Stimulated activated CD4-positive, alpha-beta T cell treated with anti-CD3 and anti-CD28 coated beads, TNF-alpha, amount 100 ng/mL, for 24 hours (primary cell): ENCODE measurements at places on chromosomes 12 and 14.
A peak's percentile ranks its signal among the peaks of the same experiment; 100 is the strongest.

DNA sequence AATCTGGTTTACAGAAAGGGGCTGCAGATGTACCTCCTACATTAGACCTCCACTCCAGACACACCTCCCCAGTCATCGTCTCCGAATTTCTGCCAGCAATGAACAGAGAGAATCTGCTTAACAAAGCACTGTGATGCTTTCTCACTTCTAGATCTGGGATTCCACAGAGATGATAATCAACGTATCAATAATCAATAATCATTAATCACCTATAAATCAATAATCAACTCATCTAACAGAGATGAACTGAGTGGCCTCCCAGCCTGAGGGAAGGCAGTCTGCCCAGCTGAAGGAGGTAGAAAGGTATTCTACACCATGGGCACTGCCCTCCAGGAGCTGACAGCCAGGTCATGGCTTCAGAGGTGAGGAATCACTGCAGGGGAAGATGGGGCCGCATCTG is 183.2 kb downstream of the TMEM132D start:
- DNase-seq, result no peak

DNA sequence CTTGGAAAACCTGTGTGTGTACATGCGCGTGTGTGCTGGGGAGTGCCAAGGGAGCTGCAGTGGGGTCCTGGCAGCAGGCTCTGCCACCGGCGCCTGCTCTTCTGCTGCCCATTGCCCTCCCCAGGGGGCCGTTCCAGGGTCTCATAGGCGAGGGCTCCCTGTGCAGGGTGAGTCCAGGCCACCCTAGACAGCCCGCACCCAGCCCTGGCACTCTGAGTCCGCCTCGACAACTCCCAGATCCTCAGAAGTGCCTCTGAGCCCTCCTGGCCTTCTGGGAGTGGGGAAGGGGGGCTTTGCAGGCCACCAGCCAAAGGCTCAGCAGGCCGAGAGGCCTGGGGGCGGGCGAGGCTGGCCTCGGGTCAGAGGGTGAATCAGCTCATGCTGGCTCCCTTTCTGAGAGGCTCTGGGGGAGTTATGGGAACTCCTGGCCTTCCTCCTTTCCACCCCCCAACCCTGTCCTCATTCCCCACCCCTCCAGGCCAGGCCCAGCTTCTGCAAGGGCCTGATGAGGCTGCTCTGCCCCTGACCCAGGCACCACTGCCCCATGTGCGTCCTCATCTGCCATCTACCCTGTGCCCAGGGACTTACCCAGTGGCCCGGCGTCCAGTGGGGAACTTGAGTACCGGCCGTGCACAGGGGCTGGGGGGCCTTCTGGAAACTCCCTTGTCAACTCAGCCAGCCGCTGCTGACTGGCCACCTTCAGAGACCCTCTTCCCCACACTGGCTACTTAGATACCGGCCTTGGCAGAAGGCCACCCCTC is 2.1 kb upstream of the TEDC1 start:
- no peak for DNase-seq

DNA sequence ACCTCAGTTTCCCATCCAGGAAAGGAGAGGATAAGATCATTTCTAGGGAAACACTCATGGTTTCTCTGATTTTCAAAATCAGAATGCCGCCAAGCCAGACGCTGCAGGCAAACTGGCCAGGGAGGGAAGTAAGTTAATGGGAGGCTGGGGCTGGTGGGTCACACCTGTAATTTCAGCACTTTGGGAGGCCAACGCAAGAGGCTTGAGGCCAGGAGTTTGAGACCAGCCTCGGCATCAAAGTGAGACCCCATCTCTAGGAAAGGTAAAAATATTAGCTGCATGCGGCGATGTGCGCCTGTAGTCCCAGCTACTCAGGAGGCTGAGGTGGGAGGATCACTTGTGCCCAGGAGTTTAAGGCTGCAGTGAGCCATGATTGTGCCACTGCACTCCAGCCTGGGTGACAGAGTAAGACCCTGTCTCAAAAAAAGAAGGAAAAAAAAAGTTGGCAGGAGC is 587 bp downstream of the SELPLG start:
- DNase-seq, result no peak

DNA sequence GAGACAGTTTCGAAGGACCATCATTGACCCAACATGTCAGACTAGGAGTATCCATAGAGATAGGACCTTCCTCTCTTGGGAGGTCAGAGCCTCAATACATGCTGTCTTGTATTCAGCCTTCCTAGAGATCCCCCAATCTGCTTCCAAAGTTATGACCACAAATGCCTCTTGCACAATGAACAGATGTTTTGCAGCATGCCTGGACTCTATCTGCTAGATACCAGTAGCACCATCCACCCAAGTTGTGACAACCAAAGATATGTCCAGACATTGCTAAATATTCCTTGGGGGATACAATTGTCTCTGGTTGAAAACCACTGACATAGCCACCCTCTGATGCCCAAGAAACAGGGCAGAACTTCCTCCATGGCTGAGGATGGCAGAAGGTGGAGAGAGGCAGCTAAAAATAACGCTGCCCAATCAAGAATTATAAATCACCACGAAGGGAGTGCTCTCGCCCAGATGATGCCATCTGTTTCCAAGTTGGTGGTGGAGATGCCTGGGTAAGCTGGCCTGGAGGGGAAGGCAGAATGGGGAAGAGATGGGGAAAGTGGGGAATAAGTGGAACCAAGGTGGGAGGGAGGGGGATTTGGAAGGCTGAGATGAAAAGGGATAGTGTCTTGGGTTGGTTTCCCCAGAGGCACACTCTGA is 42.9 kb upstream of the NOS1 start:
- no peak for DNase-seq

DNA sequence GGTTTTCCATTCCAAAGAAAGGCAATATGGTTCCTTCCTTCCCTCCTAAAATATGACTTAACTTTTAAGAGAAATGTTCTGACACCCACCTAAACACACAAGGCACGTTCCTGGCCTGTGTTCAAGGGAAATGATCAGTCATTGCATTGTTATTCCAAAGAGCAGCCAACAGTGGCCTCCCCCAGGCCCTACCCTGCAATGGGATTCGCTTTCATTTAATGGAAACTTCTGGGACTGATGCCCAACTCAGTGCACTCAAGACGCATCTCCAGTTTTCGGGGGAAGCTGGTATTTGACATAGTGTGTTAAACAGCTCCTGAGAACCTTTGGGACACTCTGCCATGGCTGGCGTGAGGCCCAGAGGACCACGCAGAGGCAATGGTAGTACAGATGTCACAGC is 65.9 kb downstream of the DDX51 start:
- DNase-seq, result no peak

DNA sequence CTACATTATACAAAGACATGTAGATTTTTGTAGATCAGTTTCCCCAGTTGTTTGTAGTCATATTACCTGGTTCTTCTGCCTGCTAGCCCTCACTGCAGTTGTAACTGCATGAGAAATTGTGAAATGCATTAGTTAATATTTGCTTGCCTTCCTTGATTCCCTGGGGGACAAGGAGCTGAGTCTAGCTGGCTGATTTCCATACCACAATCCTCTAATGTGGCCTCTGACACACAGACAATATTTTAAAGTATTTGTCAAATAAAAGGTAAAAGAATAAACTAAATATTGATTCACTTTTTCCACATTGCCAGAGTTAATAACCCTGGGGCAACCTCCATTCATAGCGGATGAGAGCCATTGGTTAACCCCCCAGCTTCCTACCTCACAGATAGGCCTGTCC is 128.8 kb upstream of the TMEM132C start:
- no peak for DNase-seq

DNA sequence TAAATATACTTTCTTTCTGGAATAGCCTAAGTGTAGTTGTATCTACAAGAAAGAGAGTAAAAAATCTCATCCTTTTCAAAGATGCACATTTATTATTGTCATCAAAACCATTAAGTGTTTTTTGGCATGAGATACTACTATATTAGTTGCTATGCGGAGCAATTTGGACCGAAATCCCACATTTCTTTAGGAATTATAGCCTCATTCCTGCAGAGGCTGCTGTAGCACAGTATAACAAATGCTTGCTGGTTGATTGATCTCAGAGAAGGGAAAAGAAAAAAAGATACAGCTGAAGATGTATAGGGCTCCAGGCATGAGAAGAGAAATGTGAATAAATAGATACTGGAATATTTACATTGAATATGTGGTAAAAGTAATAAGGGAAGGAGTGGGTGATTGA is 36.0 kb downstream of the RHOJ start:
- DNase-seq, result no peak

GRCh38 chr14:103562179-103562428 is 353 bp downstream of the BAG5 start:
- no peak for DNase-seq

- no peak for DNase-seq
Measured at GRCh38 chr14:93832081-93832480, 43.8 kb upstream of the PRIMA1 start.

DNA sequence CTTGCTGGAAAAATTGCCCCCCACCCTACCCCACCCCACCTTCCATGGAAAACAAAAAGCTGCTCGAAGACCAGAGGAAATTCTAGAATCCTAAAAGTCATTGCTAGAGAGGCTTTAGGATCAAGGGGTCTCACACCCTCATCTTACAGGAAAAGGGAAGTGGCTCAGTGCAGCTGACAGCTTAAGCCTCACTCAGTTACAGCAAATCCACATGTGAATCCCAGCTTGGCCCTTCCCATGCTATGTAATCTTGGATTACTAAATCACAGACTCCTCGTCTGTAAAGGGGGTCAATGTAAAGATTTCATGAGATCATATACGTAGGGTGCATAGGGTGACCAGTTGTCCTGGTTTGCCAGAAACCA is 25.9 kb downstream of the CMKLR1 start:
- DNase-seq, result no peak

GRCh38 chr12:62618319-62618718 is 151.7 kb downstream of the MON2 start:
- no peak for DNase-seq

GRCh38 chr12:14845350-14845750 is 2.0 kb upstream of the ART4 start:
- DNase-seq, result peak; percentile 21

- DNase-seq, result no peak
Measured at GRCh38 chr12:95739561-95740313, 50.8 kb downstream of the NTN4 start.

- DNase-seq, result no peak
Measured at GRCh38 chr14:98198385-98198784, 1073.6 kb downstream of the BCL11B start.

- DNase-seq, result no peak
Measured at GRCh38 chr12:18794000-18794399, 56.1 kb downstream of the CAPZA3 start.

GRCh38 chr12:132389526-132390286 is 60.3 kb upstream of the GALNT9 start:
- no peak for DNase-seq

GRCh38 chr14:68141281-68142088 is 321.9 kb downstream of the RAD51B start:
- DNase-seq, result no peak

- DNase-seq, result no peak
Measured at GRCh38 chr14:94397289-94398181, 9.1 kb upstream of the SERPINA1 start.

GRCh38 chr12:104722601-104723534 is 235.2 kb downstream of the SLC41A2 start:
- DNase-seq, result no peak

DNA sequence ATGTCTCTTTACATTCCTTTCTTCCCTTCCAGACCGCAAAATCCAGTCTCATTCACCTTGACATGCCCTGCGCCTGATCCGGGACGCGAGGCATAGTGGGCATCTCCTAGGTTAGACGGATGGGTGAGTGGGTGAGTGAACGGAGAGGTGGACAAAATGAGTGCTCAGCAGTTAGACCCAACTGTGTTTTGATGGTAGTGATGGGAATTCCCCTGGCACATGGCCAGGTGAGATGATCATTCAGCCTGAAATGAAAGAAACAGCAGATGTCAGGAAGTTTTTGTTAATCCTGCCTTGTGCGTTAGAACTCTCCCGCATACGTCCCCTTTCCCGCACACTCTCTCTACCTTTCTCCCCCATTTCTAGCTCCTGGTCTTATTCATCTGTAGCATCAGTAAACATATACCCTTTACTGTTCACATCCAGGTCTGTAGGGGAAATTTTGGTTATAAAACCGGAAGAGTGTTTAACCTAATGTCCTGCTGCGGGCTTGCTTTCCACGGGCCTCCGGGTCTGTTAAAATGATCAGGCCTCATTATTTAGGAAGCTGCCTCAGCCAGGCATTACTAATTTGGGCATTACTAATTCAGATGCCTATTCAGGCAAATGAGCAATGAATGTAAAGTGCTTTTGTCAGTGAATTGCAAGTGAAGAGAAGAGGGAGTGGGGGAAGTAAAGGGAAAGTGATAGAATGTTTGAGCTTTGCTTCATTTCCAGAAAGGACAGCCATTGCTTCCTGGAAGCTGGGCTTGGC is 172.8 kb downstream of the ETV6 start:
- peak; percentile 22 for DNase-seq

- DNase-seq, result no peak
Measured at GRCh38 chr12:109421355-109422087, 55.6 kb downstream of the KCTD10 start.

DNA sequence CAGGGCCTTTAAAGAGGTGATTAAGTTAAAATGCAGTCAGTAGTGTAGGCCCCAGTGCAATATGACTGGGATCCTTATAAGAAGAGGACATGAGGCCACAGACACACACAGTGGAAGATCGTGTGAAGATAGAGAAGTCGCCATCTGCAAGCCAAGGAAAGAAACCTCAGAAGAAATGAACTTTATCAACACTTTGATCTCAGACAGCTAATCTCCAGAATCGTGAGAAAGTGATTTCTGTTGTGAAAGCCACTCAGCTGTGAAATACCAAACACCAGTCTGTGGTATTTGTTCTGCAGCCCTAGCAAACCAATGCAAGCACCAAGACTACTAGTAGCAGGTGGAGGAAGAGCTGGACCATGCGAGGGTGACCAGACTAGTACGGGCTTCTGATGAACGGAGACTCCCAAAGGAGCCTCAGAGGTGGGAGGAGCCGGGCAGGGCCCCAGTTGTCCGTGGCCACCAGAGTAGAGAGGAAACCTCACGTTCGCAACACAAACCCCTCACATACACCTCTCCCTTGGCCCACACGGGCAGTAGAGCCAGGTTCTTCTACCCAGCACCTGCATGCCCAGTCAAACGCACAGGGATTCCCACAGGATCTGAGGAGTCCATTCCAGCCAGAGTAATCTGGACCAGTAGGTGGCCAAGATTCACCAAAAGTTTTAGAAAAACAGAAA is 243.0 kb downstream of the TTC8 start:
- no peak for DNase-seq

GRCh38 chr12:113371808-113372207 is 13.4 kb downstream of the PLBD2 start:
- no peak for DNase-seq

GRCh38 chr12:60693019-60693626 is 1097.3 kb downstream of the SLC16A7 start:
- DNase-seq, result no peak

DNA sequence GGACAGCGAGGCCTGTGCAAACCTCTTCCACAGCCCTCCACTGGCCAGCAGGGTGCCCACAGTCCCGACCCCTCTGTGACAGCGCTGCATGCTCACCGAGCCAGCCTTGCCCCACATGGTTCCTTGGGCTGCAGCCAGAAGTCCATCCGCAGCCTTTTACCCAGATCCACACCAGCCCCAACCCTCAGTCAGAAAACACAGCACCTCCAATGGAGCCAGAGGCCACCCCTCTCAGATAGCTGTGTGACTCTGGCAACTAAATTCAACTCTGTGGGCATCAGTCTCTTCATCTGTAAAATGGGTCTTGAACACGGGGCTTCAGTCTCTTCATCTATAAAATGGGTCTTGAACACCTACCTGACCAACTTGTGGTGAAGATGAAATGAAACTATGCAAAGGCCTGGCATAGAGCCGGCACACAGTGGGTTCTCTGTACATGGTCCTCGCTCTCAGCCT is 38.0 kb downstream of the NFKBIA start:
- DNase-seq, result no peak

- DNase-seq, result no peak
Measured at GRCh38 chr12:12207746-12208145, 59.1 kb downstream of the LRP6 start.
